ENCODE measurements at places on chromosomes 3 and 15.

- no peak overlapping the region for H3K4me3 ChIP-seq
- H3K4me1 ChIP-seq: peaks cover 52% of the 10 kb centered on the region
- H3K36me3 ChIP-seq: peaks cover 57% of the 10 kb centered on the region
Observed at GRCh38 chr3:112476346-112476745, 22.9 kb downstream of the BTLA start.

DNA sequence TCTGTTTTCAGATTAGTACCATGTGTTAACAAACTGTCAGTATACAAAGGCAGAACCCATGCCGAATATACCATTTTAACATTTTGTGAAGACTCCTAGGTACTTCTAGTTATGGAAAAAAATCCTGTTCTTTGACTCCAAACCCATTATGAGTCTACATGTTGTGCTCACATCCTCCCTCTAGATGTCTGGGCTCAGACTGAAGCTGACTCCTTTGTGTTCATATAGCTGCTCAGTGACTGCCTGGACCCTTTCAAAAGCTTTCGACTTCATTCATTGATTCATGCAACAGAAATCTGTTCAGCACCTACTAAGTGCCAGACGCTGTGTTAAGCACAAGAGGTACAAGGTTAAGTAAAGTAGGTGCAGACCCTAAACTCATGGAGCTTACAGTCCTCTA is 60.5 kb downstream of the MEGF11 start:
- H3K27ac ChIP-seq: no peak overlapping the region
- H3K4me1 ChIP-seq: peaks cover 3% of the 10 kb centered on the region
- no peaks in the 10 kb centered on the region for H3K36me3 ChIP-seq

DNA sequence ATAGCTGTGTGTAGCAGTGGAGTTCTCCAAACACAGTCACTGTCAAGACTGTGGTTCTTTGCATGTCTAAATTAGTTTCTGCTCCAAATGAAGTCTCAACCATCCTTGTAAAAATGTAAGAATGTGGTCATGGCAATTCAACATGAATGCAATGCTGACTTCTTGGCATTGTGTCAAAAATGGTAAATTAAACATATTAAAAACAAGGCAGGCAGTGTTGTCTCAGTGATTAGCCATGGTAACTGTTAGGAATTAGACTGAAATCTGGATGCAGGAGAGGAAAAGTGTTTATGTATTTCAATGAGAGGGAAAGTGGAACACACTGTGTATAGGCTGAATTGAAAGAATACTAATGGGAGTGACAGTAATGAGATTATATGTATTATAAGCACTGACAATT is 597.2 kb downstream of the EDEM1 start:
- H3K36me3 ChIP-seq: no peaks in the 10 kb centered on the region
- H3K27ac ChIP-seq: no peak overlapping the region
- DNase-seq: no peak
- no peaks in the 10 kb centered on the region for H3K27me3 ChIP-seq
- H3K4me3 ChIP-seq: no peak overlapping the region

DNA sequence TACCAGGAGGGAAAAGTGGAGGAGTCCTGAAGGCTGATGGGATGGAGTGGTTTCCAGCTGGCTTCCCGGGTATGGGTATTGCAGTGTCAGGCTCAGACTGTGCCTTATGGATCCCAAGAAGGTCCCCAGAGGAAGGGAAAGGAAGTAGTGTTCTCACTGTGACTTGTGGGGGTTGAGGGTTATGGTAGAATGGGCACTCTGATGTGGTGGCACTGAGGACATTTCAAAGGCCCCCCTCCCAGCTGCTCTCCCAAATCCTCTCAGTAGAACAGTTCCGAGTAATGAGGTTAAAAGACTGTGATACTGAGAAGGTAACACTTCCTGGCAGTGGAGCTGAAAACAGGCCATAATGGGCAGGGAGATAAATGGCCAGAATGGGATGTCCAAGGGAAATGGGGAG is 23.1 kb upstream of the TIMP4 start:
- no peaks in the 10 kb centered on the region for H3K4me1 ChIP-seq
- H3K4me3 ChIP-seq: no peak overlapping the region
- H3K36me3 ChIP-seq: no peaks in the 10 kb centered on the region

- no peak overlapping the region for H3K27ac ChIP-seq
- DNase-seq: no peak
- peaks cover 10% of the 10 kb centered on the region for H3K27me3 ChIP-seq
- H3K4me1 ChIP-seq: no peaks in the 10 kb centered on the region
- H3K4me3 ChIP-seq: no peak overlapping the region
Observed at GRCh38 chr3:64271631-64272030, 46.4 kb upstream of the PRICKLE2 start.

- peaks cover 3% of the 10 kb centered on the region for H3K36me3 ChIP-seq
- no peak for DNase-seq
- no peak overlapping the region for H3K4me3 ChIP-seq
- no peaks in the 10 kb centered on the region for H3K27me3 ChIP-seq
- peaks cover 60% of the 10 kb centered on the region for H3K4me1 ChIP-seq
Observed at GRCh38 chr3:32423534-32423933, 31.9 kb downstream of the CMTM7 start.

DNA sequence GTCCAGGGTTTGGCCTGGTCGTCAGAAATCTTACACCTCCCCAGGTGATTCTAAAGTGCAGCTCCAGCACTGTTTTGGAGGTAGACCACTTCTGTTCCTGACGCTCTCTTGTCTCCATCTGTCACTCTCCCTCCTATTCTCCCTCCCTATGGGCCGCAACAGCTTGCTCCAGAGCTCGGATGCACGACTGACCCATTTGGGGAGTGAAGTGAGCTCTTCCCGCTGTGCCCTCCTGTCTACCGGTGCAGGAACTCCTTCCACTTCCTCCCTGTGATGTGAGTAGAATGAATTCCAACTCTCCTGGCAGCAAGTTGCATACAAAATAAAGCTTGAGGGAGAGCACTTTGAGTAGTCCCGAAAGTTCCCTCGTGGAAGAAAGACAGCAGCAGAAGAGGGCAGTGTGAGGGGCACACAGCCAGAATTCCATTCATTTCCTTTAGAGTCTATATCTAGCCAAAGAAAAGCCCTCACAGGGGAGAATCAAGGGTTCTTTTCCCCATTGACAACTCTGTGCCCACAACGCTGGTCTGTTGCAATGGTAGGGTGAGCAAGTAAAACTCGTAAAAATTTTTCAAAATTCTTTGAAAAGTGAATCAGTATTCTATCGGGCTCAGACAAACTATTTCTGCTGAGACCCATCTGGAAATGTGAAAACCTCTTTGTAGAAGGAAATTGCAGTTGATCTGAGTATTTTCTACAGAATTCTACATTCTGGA is 39.9 kb upstream of the BDH1 start:
- no peak overlapping the region for H3K27ac ChIP-seq
- H3K4me1 ChIP-seq: peaks cover 6% of the 10 kb centered on the region
- no peak overlapping the region for H3K4me3 ChIP-seq
- H3K27me3 ChIP-seq: peaks cover 5% of the 10 kb centered on the region
- no peak for DNase-seq
- H3K36me3 ChIP-seq: peaks cover 2% of the 10 kb centered on the region

DNA sequence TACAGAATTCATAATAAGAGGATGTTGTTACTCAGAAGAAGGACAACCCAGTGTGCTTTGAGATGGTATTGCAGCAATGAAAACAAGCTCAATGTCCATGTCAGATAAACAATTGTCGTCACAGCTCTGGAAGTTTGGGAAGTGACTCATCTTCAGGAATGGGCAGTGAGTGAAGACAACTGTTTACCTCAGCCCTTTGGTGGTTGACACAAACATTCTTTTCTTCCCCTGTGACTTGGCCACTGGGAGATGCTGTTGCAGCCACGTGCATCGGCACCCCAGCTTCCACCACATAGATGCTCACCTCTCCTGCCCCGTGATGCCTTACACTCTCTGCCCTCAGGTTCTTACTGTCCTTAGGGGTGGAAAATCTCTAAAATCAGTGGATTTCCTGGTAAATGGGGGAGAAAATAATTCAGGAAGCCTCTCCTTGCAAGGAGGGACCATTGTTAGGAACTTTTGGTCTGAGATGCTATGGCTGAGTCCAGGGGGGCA is 114.1 kb upstream of the GALNT15 start:
- no peaks in the 10 kb centered on the region for H3K36me3 ChIP-seq
- no peaks in the 10 kb centered on the region for H3K4me1 ChIP-seq
- H3K27ac ChIP-seq: no peak overlapping the region

GRCh38 chr3:69244039-69244438 is 121.6 kb upstream of the LMOD3 start:
- DNase-seq: no peak
- H3K4me1 ChIP-seq: no peaks in the 10 kb centered on the region
- H3K27me3 ChIP-seq: peaks cover 7% of the 10 kb centered on the region
- no peak overlapping the region for H3K4me3 ChIP-seq

DNA sequence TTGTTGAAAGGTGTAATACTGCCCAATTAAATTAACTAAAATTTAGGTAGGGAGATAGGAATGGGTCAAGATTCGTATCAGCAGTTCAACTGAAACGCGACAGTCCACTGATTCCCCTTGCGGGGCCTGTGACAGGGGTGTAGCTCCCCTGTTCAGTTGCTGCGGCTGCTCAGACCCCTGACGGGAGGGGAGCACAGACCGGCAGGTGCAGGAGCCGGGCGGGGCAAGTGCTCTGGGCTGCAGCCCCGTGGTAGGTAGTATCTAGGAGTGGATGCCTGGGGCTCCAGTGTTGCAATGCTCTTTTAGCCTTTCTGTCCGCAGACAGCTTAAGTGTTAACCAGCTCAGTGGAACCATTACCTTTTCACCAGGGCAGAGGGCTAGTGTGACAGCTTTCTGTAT is 164.9 kb downstream of the ROBO2 start:
- H3K4me1 ChIP-seq: no peaks in the 10 kb centered on the region
- no peak overlapping the region for H3K27ac ChIP-seq
- H3K4me3 ChIP-seq: no peak overlapping the region
- H3K36me3 ChIP-seq: no peaks in the 10 kb centered on the region

DNA sequence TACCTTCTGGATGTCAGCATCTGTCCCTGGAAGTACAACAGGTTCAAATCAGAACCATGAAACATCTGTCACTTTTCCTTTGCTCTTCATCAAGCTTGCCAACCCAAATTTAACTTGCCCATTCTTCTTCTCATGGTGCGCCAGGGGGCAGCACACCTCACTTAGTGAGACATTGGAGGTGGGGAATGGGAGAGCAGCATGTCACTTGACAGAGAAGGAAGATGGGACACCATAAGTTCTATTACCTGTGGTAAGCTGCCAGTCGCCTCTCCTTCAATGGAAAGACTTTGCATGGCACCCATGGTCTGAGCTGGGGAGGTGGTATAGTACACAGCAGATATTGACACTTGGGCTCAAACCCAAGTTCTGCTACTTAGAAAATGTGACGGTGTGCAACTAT is 2.9 kb downstream of the SCN5A start:
- H3K27me3 ChIP-seq: peaks cover 9% of the 10 kb centered on the region
- no peak for DNase-seq
- H3K4me1 ChIP-seq: peaks cover 4% of the 10 kb centered on the region
- H3K4me3 ChIP-seq: no peak overlapping the region
- no peaks in the 10 kb centered on the region for H3K36me3 ChIP-seq

GRCh38 chr3:194632226-194632808 is 902 bp downstream of the TMEM44 start:
- no peak for DNase-seq
- no peak overlapping the region for H3K27ac ChIP-seq
- H3K27me3 ChIP-seq: no peaks in the 10 kb centered on the region
- H3K4me3 ChIP-seq: peak overlapping the region; percentile 81

GRCh38 chr15:51971375-51972133 is at the start of gene LEO1:
Gene LEO1 (minus strand): TSS chr15:51971778. CDS start chr15:51971745, 33 bp downstream.
- H3K4me3 ChIP-seq: peak within 1 kb of the TSS; percentile 98
- H3K27me3 ChIP-seq: no peaks in the 10 kb centered on the region
- H3K36me3 ChIP-seq: peaks cover 7% of the 10 kb centered on the region
- peak; percentile 86 for DNase-seq
- H3K27ac ChIP-seq: peak within 1 kb of the TSS; percentile 96
- H3K4me1 ChIP-seq: peaks cover 12% of the 10 kb centered on the region

- no peak within 1 kb of the TSS for H3K27ac ChIP-seq
- DNase-seq: peak; percentile 30
- H3K27me3 ChIP-seq: peaks cover 6% of the 10 kb centered on the region
- H3K4me3 ChIP-seq: peak within 1 kb of the TSS; percentile 84
- H3K36me3 ChIP-seq: peaks cover 4% of the 10 kb centered on the region
Observed at GRCh38 chr15:64911311-64912186, at the start of gene ANKDD1A. Gene ANKDD1A (plus strand): TSS chr15:64911902. CDS start chr15:64911931, 29 bp downstream.

GRCh38 chr3:150607267-150608065 is 4.3 kb downstream of the SELENOT start:
- H3K4me3 ChIP-seq: peak overlapping the region; percentile 77
- peaks cover 42% of the 10 kb centered on the region for H3K4me1 ChIP-seq
- no peaks in the 10 kb centered on the region for H3K27me3 ChIP-seq
- peaks cover 16% of the 10 kb centered on the region for H3K36me3 ChIP-seq
- H3K27ac ChIP-seq: peak overlapping the region; percentile 78

GRCh38 chr3:123884203-123884831 is at the start of gene MYLK:
Gene MYLK (minus strand): TSS chr3:123884332. CDS start chr3:123793841, 90,491 bp downstream.
- H3K36me3 ChIP-seq: no peaks in the 10 kb centered on the region
- H3K27ac ChIP-seq: no peak within 1 kb of the TSS
- peak within 1 kb of the TSS; percentile 73 for H3K4me3 ChIP-seq

GRCh38 chr15:91102546-91103330 is 2.7 kb downstream of the SV2B start:
- H3K4me1 ChIP-seq: peaks cover 12% of the 10 kb centered on the region
- H3K4me3 ChIP-seq: no peak overlapping the region
- peaks cover 37% of the 10 kb centered on the region for H3K27me3 ChIP-seq
- H3K36me3 ChIP-seq: peaks cover 3% of the 10 kb centered on the region
- no peak for DNase-seq

- peaks cover 4% of the 10 kb centered on the region for H3K27me3 ChIP-seq
- no peak for DNase-seq
- no peaks in the 10 kb centered on the region for H3K4me1 ChIP-seq
Observed at GRCh38 chr15:89030311-89030710, 57.9 kb upstream of the ABHD2 start.

- no peak for DNase-seq
- H3K4me1 ChIP-seq: no peaks in the 10 kb centered on the region
- no peak overlapping the region for H3K4me3 ChIP-seq
- peaks cover 6% of the 10 kb centered on the region for H3K27me3 ChIP-seq
- H3K27ac ChIP-seq: no peak overlapping the region
Observed at GRCh38 chr3:140719841-140720614, 42.2 kb downstream of the TRIM42 start.

- no peak for DNase-seq
- no peak overlapping the region for H3K27ac ChIP-seq
- peaks cover 5% of the 10 kb centered on the region for H3K27me3 ChIP-seq
- H3K4me1 ChIP-seq: peaks cover 2% of the 10 kb centered on the region
Observed at GRCh38 chr3:120614765-120615164, 18.6 kb downstream of the NDUFB4 start.

DNA sequence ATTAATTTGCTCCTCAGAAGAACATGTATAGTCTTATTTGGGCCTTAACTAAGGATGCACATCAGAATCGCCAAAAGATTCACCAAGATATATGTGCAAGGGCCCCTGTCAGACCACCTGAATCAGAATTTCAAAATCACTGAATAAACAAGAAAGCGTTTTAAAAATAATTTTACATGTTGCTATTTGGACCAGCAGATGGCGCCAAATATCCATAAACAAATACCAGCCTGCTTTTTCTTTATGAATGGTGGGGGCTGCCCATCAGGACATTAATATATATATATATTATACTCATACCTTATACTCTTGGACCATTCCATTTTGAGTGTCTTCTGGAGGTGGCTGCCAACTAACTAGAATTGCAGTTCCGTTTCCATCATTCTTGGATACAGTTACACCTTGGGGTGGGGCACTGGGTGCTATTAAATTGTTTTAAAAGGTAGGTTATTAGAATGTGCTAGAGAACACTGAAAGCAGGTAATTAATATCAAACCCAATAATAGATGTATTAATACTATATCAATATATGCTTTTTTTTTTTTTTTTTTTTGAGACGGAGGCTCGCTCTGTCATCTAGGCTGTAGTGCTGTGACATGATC is 1108.3 kb downstream of the ROBO1 start:
- DNase-seq: no peak
- no peaks in the 10 kb centered on the region for H3K27me3 ChIP-seq
- no peak overlapping the region for H3K4me3 ChIP-seq
- no peak overlapping the region for H3K27ac ChIP-seq
- H3K36me3 ChIP-seq: no peaks in the 10 kb centered on the region

Measured in memory B cell (primary cell).